Activated CD8-positive, alpha-beta T cell treated with anti-CD3 and anti-CD28 coated beads for 36 hours (primary cell): ENCODE measurements at places on chromosomes 1 and 21. TPM values are rescaled to one million over a fixed set of nuclear protein-coding genes. Genes with fewer than 3 reads are reported as not detected.

- H3K4me3 ChIP-seq, result no peak overlapping the region
- H3K27ac ChIP-seq, result no peak overlapping the region
- H3K36me3 ChIP-seq, result no peaks in the 10 kb centered on the region
- no peaks in the 10 kb centered on the region for H3K27me3 ChIP-seq
- no peak for DNase-seq
These were observed 52.6 kb downstream of the PRDM16 start for GRCh38 chr1:3121401-3122210.

- H3K4me3 ChIP-seq, result no peak overlapping the region
- H3K27ac ChIP-seq, result no peak overlapping the region
- peaks cover 42% of the 10 kb centered on the region for H3K27me3 ChIP-seq
- DNase-seq, result no peak
- no peaks in the 10 kb centered on the region for H3K36me3 ChIP-seq
- peaks cover 2% of the 10 kb centered on the region for H3K4me1 ChIP-seq
These were observed 3.3 kb upstream of the KCNK1 start for GRCh38 chr1:233610628-233611027.

GBP6 gene
- total RNA-seq, result 0.61 TPM

DUSP23 gene
- 27.2 TPM for total RNA-seq
